ENCODE measurements at places on chromosomes 5 and 9. TPM values are rescaled to one million over a fixed set of nuclear protein-coding genes. Genes with fewer than 3 reads are reported as not detected.

The KIF4B gene
- 0.07 TPM for total RNA-seq

The ASPN gene
- total RNA-seq = not detected

The PCDHGA1 gene
- 0.20 TPM for total RNA-seq

The RNF44 gene
- total RNA-seq = 64.0 TPM

The C5orf52 gene
- not detected for total RNA-seq

The ZNF608 gene
- 1.5 TPM for total RNA-seq

The C9orf50 gene
- not detected for total RNA-seq

Data from K562 (cell line).